ENCODE measurements at places on chromosomes 16 and 17. TPM values are rescaled to one million over a fixed set of nuclear protein-coding genes. Genes with fewer than 3 reads are reported as not detected.

Gene CTF1
- total RNA-seq = 0.30 TPM

Gene C16orf54
- total RNA-seq = 89.4 TPM

Gene CD300LG
- not detected for total RNA-seq

Gene CCR7
- total RNA-seq = 192 TPM

Gene SLC6A2
- not detected for total RNA-seq

Gene CACNG1
- total RNA-seq = not detected

Gene CORO6
- 4.3 TPM for total RNA-seq

Gene ALOX12B
- total RNA-seq = not detected

Gene OTOA
- not detected for total RNA-seq

Gene RBFOX1
- total RNA-seq = not detected

Gene PLLP
- total RNA-seq = not detected

Gene ATXN7L3
- total RNA-seq = 103 TPM
